ENCODE measurements at places on chromosomes 1 and 21.

DNA sequence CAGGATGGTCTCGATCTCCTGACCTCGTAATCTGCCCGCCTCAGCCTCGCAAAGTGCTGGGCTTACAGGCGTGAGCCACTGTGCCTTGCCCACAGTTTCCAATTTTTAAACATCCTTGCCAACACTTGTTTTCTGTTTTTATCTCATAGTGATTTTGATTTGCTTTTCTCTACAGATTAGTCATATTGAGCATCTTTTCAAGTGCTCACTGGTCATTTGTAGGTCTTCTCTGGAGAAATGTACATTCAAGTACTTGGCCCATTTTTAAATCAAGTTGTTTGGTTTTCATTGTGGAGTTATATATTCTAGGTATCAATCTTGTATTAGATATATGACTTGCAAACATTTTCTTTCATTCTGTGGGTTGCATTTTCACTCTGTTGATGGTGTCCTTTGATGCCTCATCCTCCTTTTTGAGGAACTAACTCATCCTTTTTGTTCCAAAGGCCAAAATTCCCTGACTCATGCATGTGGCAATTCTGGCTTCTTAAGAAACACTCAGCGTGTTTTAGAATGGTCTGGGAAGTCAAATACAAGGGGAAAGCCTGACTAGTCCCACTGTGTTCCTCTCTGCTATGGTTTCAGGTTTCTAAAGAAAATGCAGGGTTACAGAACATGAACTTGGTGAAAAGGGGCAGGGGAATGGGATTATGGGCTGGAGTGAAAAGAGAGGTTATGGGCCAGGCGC, 37.3 kb downstream of the PTAFR start:
- no peak for DNase-seq

- no peak for DNase-seq
Measured at GRCh38 chr1:25183126-25183980, 48.9 kb downstream of the SYF2 start.

- no peak for DNase-seq
Measured at GRCh38 chr21:31986035-31986856, 113.4 kb downstream of the HUNK start.

- no peak for DNase-seq
Measured at GRCh38 chr1:66489151-66489550, 44.8 kb upstream of the SGIP1 start.

DNA sequence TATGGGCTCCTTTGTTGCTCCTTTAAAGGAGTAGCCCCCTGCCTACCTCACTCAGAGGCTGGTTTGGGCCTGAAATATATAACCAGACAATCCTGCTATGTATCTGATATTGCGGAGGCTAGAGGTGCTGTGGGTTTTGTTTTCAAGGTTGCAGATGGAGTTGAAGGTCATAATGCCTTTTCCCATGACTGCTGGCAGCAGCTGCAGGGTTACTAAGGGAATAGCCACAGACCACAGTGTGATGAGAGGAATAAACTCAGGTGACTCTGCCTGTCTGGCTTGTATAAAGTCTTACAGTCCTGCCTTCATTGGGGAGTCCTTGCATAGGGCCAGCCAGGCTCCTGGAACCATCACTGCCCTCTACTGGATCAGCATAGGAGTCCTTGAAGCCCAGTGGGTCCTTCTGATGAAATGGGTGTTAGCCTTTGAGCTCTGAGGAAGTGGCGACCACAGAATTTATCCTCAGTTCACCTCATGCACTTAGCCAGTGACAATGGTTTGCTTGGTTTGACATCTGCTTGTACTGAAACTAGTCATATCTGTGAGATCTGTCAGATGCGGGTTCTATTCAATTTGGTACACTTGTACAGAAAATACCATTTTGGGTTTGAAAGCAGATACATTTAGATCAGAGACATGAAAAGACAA, 174.4 kb upstream of the HMCN1 start:
- DNase-seq: peak; percentile 28

DNA sequence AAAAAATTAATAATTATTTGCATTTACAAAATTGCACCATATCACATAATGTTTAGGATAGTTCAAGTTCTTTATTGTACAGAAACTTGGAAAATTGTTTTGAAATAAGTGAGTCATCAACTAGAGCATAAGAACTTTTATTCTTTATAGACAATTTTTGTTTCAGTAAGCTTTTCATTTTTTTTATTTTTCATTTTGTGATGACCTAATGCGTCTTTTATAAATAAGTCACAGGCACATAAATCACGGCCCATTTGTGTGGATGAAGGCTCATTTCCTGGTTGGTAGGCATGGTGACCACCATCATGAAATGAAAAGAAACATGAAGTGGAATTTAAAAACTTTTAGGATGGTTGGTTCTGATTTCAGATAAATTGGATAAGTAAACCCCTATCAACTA, 39.3 kb downstream of the SPAG17 start:
- DNase-seq: no peak

GRCh38 chr1:198047913-198048312, 108.9 kb upstream of the NEK7 start:
- no peak for DNase-seq

DNA sequence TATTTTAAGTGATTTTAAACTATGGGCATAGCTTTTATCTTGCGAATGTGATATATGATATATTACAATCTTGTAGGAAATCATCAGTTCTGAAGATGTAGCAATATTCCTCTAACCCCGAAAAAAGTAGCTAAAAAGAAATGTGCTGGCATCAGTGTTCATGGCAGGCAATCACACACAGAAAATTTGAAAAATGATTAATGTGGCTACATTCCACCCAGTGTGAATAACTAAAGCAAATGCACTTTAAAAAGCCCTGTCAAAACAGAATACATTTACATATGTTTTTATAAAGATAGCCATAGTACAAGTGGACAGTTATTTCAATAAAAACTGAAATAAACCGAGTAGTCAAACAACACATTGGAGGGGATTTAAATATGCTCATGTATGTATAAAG, 260.2 kb downstream of the HHAT start:
- DNase-seq: no peak

DNA sequence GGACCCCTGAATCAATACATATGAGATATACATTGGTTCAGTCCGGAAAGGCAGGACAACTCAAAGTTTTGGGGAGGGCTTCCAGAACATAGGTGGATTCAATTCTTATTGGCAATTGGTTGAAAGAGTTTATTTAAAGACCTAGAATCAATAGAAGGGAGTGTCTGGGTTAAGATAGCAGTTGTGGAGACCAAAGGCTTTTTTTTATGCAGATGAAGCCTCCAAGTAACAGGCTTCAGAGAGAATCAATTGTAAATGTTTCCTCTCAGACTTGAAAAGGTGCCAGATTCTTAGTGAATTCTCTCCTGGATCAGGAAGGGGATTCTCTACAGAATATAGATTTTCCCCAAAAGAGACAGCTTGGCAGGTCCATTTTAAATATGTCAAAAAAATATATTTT, 27.0 kb upstream of the CD5L start:
- no peak for DNase-seq

GRCh38 chr21:38843806-38844503, 38.2 kb downstream of the ETS2 start:
- no peak for DNase-seq

GRCh38 chr1:47469390-47469759, 31.5 kb downstream of the FOXD2 start:
- no peak for DNase-seq

GRCh38 chr1:220045356-220046051, 801 bp downstream of the EPRS1 start:
- peak; percentile 40 for DNase-seq

DNA sequence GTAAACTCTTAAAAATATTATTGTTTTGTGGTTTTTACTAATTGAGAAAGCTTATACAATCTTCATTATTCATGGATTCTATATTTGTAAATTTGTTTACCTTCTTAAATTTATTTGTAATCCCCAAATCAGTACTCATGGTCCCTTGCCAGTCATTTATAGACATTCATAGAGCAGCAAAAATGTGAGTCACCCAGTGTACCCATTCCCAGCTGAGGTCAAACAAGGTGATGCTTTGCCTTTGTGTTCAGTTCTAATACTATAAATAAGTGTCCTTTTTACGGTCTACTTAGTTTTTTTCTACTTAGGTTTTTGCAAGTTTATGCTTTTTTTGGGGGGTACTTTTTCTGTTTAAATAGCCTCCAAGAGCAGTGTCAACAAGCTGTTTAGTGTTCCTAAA, 36.1 kb downstream of the SORT1 start:
- DNase-seq: no peak

DNA sequence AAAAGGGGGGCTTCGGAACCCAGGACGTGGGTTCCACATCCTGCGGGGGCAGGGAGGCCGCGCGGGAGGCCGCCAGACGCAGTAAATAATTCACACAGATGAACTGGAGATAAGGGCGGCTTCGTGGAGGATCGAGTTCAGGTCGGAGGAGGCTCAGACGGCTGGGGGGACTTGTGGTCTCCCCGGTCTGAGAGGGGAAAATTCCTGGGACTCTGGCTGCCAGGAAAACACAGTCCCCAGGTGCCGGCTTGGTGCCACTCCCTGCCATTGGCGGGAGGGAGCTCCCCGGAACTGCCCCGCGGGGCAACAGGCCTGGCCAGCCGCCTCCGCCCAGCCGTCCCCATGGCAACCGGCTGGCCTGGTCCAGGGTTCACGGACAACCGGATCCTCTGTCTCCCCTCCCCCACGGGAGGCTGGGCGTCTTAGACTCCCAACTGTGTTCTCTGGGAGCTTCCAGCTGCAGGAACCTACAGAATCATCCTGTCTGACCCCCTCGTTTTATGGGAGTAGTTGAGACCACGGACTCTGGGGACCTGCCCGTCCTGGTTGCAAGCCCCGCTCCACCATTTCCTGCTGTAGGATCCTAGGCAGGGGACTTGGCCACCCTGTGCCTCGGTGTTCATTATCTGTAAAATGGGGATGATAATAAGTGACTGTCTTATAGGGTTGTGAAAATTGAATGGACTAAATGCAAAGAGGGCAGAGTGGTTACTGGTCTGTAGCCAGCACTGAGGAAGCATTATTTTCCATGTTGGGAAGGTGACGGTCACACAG, 9.6 kb downstream of the CAMK2N1 start:
- peak; percentile 87 for DNase-seq

GRCh38 chr1:114700036-114700600, 4.8 kb upstream of the AMPD1 start:
- DNase-seq: no peak

DNA sequence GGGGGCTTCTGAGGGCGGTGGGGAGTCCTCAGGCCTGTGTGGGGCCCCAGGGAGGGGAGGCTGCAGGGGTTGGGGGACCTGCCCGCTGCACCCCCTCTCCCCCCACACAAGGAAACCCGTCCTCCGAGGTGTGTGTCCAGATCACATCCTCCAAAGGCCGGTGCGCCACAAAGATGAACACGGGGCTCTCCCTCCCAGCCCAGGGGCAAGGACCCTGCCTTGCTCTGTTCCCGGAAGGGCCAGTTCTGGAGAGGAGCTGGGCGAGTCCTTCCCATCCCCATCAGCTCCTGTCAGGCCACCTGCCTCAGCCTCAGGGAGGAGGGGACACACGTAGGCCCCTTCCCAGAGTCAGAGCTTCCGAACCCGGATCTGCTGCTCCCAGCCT, 2.5 kb upstream of the TTLL10 start:
- no peak for DNase-seq

DNA sequence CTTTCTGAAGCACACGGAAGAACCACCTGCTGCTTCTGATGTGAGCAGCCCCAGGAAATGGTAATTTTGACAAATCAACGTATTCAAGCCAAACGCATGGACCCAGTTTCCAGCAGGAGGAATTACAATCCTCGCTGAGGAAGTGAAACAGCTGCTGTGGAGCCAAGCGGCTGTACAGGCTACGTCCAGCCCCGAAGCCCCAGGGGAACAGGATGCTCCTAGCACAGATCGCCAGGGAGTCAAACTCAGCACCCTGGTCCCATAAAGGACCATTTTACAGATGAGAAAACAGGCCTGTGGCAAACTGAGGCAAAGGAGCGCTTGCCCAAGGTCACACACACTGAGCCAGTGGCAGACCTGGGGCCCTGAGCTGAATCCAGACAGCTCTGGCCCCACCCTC, 108.0 kb downstream of the PTPRU start:
- DNase-seq: no peak

- peak; percentile 22 for DNase-seq
Measured at GRCh38 chr1:27872059-27872801, at the start of gene THEMIS2. Gene THEMIS2 (plus strand): TSS chr1:27872544. CDS start chr1:27872572, 28 bp downstream.

- no peak for DNase-seq
Measured at GRCh38 chr1:43621386-43621785, 28.6 kb upstream of the KDM4A start.

- DNase-seq: peak; percentile 48
Measured at GRCh38 chr1:9101510-9102146, 27.3 kb downstream of the GPR157 start.

- DNase-seq: no peak
Measured at GRCh38 chr1:30905916-30906620, 2.5 kb downstream of the SDC3 start.

GRCh38 chr1:111223126-111223685, 4.3 kb upstream of the CHI3L2 start:
- no peak for DNase-seq

DNA sequence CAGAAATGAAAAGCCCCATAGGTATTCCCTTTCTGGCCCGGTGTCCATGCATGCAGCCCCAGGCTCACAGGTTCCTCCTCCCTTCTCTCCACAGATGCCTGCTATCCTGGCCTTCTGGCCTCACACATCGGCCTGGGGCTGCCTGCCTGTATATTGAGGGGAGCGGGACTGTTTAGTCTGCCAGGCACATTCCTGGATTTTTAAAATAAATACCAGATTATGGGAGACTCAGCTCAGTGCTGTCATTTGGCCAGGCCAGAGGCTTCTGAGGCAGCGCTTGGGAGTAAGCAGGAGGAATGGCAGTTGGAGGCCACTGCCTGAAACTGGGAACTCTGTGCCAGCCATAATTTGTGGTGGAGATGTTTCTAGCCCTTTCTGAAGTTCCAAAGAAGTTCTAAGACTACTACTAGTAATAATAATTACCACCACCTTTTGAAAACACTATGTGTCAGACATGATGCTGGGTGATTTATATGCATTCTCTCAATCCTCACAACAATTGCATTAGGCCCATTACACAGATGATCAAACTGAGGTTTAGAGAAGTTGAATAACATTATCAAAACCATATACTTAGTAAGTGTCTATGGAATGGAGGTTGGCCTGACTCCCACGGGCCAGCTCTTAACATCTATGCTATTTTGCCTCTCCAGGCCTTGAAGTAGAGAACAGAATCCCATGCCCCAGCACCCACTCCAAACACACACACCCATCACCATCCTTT, 107.6 kb downstream of the PLXNA2 start:
- DNase-seq: no peak

DNA sequence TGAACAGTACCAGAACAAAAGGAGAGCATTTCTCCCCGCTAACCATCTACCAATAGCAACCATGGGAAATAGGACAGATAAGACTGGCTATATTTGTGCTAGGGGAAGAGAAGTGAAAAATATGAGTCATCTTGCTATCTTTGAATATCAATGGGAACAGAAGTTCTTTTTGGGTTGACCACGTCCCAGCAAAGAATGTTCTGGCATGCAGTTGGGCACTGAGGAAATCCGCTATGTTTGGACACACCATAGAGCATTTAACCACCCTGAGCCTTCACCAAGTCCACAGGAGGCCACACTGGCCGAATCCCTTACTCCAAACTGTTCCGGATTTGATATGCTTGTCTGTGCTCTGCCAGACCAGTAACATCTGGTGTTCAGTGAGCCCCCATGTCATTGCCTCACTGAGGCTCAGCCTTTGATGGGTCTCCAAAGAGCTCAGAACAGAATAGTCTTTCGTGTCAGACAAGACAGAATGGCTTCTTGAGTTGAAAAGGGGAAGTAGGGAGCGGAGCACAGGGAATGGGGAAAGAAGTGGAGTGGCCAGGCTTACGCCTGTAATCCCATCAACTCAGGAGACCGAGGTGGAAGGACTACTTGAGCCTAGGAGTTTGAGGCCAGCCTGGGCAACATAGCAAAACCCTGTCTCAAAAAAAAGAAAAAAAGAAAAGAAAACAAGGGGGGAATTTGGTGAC, 81.4 kb downstream of the SMYD2 start:
- no peak for DNase-seq

All from Caki2 (cell line).